ENCODE measurements at places on chromosomes 7 and 10.

DNA sequence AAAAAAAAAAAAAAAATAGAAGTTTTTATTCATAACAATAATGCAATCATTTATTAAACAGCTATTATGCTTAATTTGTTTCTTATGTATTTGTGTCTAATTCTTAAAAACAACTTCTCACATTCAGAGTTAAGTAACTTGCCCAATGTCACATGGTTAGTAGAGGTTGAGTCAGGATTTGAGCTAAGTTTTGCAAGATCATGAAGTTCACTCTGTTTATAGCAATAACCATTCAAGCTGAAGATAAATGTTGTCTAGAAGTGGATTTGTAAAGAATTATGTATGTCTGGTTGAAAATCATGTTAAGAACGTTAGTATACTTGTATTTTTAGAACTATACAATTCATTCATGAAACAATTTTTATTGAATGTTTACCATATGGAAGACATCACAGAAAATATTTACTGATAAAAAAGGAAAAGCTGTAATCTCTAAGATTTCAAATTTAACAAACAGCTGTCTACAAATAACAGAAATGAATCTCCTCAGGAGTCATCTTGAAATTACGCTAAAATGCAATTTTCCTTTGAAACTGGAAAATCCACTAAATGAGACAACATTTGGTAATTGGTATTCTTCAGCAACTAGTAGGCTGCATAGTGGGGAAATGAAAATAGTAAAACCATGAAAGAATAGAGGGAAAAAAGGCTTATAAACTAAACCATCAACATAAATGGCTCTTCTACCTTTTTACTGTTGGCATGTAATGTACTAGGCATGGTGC lies 70.5 kb upstream of the AHR start:
- DNase-seq: no peak

GRCh38 chr10:49112851-49113250 lies 2.5 kb downstream of the VSTM4 start:
- DNase-seq: no peak

DNA sequence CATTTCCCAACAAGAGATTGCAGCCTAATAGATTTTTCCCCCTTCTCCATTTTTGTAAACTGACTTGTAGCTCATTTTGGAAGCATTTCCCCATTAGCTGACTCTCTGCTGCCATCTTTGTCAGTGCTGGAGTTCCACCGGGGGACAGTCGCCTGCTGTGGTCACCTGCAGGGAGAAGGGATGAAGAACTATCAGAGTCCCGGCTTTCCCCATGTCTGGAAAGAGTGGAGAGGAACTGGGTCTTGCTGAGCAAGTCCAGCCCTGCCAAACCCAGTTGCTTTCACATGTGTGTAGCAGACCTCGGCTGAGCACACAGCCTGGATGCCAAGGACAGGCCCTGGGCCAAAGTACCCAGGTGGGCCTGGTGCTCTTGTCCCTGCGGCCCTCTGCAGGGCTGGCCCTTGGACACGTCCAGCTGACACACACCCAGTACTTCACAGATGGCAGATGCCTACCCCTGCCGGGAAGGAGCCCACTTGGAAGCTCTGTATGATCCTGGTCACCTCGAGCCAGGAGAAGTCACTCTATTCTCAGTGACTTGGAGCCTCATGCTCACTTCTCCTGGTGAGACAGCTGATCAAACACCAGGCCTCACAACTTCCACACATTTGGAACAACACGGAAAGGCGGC lies 157.3 kb upstream of the NPVF start:
- DNase-seq: no peak

GRCh38 chr7:69599286-69599954 lies 1.1 kb downstream of the AUTS2 start:
- DNase-seq: no peak

DNA sequence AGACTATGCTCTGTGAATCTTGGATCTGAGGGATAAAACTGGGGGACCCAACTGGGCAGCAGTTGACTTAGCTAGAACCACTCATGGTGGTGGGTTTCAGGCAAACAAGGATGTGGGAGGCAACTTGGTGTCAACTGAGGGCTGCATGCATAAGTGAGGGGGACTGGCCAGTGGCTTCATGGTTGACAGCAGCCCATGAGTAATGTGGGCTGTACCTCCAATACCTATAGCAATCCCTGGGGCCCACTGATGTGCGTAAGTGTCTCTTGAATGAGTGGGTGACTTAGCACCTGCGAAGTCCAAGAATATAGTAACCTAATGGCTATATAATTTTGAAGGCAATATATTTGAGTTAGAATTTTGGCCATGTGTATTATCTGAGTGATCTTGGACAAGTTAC lies 13.7 kb upstream of the MAP3K8 start:
- no peak for DNase-seq
